ENCODE measurements at places on chromosomes 11 and 22.

- DNase-seq: no peak
Observed at GRCh38 chr11:21908211-21908610, 284.7 kb upstream of the ANO5 start.

DNA sequence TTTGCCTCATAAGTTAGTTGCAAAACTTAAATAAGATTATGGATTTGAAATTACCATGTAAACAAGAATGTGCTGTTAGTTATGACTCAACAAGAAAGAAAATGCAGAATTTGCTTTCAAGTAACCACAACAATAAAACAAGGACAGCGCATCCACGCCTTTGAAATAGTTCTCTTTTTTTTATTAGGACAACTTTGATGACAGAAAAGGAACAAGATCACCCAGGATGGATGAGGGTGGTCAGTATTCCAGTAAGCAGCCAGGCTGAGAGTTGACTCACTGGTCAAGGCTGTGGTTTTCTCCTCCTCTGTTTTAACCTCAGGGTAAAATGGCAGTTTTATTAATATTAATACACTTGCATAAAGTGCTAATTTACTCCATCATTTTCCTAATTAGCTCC, 544.4 kb downstream of the OPCML start:
- no peak for DNase-seq

DNA sequence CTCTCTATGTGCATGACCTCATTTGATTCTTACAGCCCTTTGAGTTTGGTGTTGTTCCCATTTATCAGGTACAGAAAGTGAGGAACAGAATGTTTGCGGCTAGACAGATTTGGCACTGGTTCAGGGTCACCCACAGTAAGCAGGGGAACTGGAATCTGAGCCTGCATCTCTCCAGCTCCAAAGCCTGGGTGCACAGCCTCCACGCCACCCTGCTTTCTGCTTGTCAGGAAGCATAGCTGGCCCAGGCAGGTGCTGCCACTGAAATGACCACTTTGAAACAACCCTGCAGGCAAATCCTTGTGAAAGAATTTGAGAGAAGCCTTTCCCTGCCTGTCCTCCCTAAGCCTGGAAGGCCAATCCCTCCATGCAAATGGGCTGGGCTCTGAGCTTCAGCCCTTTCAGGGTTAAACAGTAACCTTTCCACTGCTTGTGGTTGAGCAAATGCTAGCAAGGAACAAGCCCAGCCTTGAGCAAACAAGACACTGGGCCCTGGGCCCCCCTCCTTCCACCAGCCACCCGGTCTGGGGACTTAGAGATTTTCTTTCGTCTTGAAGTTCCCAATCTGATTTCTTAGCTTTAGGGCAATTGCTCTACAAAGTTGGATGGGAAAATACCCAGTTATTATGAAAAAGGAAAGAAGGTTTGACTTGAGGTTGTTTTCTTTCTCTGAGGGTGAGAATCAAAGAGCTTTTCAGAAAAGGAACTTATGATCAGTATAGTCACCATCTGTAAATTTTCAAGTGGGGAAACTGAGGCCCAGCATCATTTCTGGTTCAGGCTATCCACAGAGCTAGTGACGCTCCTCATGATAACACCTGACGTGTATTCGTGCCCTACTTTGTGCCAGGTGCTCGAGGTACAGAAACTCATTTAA, 19.4 kb downstream of the EHF start:
- DNase-seq: no peak

GRCh38 chr11:97746818-97747217, 1273.9 kb upstream of the CNTN5 start:
- no peak for DNase-seq

- no peak for DNase-seq
Observed at GRCh38 chr11:119806064-119806915, 77.3 kb upstream of the NECTIN1 start.

- DNase-seq: no peak
Observed at GRCh38 chr11:10139656-10140055, 154.4 kb downstream of the SBF2 start.

- DNase-seq: no peak
Observed at GRCh38 chr11:46391186-46391577, 394 bp downstream of the CHRM4 start.

DNA sequence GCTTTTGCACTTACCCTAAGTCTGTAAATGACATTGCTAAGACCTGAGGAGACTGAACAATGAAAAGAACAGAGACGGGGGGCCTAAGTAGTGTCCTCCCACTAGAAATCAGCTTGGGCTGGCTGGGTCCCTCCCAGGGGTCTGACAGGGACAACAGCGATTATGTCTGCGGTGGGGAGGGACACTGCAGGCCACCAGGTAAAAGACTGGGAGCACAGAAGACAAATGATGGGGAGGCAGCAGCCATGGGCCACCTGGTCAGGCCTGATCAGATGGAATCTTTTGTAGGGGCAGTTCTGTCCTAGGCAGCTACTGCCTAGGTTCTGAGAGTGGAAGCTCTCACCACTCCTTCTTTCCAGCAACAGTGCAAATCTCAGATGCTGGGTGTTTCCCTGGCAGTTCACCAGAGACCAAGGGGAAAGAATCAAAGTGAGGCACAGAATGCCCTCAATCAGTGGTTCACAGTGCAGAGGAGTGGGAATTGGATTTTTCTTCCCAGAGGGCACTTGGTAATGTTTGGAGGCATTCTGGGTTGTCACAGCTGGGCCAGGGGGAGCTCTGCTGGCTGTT, 59.1 kb upstream of the GNAZ start:
- DNase-seq: no peak

GRCh38 chr11:124946735-124947141, 7.3 kb upstream of the CCDC15 start:
- no peak for DNase-seq

DNA sequence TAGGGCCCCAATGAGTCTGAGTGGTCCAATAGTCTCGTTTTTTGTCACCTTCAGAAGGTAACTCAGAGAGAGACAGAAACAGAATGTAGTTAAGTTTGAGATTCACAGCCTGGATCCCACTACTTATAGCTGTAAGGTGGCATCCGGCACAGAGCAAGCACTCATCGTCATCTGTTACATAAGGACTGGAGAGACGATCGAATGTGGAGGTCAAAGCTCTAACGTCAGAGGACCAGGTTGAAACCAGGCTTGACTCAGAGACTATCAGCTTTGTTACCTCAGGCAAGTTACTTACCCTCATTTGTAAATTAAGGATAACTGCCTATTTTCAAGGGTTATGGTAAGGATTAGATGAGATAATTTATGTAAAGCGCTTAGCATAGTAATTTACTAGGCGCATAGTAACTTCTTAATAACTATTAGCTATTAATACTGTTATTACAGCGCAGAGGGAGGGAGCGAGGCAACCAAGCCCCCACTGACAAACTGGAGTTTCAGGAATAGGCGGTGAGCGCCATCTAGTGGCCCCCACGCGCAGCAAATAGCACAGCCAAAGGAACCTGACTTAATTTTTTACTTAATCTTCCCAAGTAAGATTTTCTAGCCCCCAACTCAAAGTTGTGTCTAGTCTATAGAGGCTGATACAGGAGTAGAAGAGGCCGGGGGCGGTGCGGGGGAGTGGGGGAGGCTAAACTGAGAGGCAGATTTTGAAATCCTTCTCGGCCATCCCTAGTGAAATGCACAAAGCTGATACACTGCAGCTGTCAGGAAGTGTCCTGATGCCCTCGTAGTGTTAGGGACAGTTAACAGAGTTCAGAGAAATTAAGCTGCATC, 29.0 kb upstream of the API5 start:
- peak; percentile 50 for DNase-seq

GRCh38 chr11:22730319-22730718, 63.9 kb downstream of the GAS2 start:
- peak; percentile 3 for DNase-seq

DNA sequence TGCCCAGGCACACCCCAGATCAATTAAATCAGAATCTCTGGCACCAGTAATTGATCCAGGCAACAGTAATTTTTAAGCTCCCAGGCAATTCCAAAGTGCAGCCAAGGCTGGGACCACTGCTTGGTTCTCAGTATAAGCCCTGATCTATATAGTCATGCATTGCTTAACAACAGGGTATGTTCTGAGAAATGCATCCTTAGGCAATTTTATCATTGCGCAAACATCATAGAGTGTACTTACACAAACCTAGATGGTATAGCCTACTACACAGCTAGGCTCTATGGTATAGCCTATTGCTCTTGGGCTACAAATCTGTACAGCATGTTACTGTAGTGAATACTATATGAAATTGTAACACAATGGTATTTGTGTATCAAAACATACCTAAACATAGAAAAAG, 651 bp upstream of the C11orf42 start:
- no peak for DNase-seq

- no peak for DNase-seq
Observed at GRCh38 chr11:21169639-21170038, 500.3 kb downstream of the NELL1 start.

Measured in NCI-H345 (cell line).